ENCODE measurements at places on chromosomes 7 and 10.
A peak's percentile ranks its signal among the peaks of the same experiment; 100 is the strongest.

DNA sequence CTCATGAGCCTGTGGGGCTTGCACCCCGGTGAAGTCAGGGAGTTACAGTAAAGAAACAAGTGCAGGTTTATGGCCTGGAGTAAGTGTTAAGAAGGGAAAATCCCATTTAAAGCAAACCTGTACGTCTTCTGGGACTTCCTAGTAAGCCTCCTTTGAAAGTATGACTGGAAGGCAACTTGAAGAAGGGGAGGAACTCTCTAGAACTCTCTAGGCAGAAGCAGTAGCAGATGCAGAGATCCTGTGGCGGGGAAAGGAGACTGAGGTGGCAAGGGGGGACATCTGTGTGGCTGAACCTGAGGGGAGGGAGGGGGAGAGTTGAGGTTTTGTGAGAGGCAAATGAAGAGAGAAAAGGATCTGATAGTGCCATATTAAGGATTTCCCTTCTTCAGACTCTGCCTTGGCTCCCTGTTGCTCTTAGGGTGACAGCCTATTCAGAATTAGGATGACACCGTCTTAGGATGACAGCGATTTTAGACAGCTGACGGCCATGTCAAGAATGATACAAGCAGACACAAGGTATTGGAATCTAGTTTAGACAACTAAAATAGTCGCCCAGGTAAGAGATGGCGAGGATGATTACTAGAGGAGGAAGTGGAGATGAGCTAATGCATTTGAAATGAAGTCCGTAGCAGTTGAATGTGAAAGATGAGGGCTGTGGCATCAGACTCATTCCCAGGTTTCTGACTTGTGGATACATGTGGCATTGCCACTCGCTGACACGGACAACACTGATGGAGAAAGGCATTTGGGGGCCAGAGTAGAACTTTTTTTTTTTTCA is 29.0 kb downstream of the CUL1 start:
- no peak for DNase-seq

DNA sequence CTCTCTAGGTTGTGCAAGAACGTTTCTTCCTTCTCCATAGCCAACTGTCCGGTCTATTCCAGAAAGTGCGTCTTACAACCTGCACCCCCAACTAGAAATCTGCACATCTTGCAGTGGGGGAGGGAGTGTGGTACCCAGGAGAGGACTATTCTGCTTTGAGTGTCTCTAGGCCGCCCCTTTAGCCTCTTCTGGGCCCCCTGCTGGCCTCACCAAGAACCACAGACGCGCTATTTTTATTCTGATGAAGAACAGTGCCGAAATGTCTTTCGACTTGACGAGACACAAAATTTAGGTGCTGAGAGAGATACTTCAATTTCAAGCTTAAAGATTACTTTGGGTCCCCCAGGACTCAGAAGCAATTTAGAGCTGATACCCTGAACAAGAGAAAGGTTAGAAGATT is 1.0 kb downstream of the CNPY1 start:
- no peak for DNase-seq

- DNase-seq, result no peak
Measured at GRCh38 chr7:81810476-81811155, 40.8 kb upstream of the HGF start.

DNA sequence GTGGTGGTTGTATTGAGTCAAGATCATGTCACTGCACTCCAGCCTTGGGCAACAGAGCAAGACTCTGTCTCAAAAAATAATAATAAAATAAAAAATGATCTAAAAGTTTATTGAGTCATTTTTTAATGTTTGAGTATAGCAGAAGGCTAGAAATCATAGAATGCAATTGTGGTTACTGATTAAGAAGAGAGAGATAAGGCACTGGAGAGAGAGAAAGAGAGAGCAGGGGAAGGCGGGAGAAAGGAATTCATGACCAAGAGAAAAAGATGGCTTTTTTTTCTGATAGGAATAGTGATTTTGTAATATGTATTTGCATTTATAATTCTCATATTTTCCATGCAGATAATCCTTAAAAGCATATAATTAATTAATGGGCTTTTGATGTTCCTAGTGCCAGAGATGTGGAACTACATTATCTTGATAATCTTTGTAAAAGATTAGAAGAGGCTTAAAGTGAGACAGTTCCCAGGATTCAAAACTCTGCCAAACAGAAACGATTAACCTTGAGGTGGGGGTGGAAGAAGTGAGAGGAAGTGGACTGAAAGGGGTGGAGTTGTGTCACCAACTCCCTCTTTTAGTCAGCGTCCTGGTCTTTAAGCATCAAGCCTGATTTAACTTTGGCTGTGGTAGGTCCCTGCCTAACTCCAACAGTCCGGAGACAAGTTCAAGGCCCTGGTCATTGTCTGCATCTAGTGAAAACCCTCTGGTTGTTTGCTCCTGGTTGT is 76.2 kb downstream of the CHN2 start:
- no peak for DNase-seq

DNA sequence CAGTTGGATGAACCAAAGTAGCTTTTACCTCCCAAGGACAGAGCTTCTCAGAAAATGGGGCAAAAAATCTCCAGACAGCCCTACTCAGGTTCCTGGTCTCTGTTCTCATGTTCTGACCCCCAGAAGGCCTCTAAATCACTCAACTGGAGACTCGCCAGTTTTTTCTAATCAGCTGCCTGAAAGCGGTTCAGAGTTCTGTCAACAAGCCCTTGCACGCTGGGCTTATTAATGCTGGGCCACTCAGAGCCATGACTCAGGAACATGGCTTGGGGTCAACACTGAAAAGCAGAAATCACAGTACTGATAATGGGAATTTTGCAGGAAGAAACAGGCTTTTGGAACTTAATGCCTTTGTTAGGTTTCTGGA is 15.3 kb downstream of the ECHDC3 start:
- DNase-seq, result no peak

DNA sequence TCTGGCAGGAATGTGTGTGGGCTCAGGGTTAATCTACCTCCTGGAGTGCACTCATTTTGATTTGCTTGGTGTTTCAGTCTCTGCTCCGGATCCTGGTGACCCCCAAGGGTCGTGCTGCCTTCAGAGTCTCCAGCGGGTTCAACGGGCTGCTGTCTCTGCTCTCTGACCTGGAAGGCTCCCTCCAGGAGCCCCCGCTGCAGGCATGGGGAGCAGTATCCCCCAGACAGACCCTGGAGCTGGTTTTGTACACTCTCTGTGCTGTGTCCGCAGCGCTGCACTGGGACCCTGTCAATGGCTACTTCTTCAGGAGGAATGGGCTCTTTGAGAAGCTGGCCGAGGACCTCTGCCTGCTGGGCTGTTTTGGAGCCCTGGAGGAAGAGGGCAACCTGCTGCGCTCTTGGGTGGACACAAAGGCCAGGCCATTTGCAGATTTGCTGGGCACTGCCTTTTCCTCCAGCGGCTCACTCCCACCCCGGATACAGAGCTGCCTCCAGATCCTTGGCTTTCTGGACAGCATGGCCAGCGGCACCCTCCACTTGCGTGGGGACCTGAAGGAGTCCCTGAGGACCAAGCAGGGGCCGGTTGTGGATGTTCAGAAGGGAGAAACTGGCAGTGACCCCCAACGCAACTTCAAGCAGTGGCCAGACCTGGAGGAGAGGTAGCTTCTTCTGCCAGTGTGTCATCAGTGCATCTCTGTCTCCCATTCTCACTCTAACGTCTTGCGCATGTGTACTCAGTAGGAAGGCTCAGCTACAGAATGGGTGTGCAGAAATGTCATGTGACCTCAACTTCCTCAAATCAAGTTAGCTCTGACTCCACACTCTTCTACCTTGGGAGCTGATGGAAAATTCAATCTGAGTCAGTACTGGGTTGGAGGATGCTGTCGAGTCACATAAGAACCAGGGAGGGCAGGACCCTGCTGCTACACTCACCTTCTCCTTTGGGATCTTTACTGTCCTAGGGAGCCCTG is 58.5 kb downstream of the WDFY4 start:
- no peak for DNase-seq

DNA sequence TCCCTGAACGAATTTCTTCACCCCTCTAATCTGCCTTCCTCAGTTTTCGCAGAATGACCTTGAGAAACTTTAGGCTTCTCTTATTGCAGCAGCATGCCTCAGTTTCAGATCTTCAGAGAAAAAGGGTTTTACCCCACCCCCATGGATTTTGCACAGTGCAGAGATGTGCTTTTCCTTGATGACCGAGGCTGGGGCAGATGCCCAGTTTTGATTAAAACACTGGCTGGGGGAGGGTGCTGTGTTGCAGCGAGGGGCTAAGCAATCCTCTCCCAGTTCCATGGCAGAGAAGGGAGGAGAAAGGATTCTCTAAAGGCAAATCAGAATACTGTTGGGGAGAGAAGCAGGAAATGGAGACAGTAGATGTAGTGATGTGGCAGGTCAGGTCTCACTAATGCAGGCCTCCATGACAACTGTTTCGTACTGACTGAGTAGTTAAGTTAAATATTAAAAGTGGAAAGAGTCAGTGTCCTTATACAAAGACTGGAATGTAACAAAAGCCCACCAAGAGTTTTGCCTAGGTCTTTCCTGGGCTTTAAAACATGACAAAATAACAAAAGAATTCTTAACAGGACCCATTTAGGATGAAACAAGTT is 50.8 kb upstream of the PDZD8 start:
- no peak for DNase-seq

DNA sequence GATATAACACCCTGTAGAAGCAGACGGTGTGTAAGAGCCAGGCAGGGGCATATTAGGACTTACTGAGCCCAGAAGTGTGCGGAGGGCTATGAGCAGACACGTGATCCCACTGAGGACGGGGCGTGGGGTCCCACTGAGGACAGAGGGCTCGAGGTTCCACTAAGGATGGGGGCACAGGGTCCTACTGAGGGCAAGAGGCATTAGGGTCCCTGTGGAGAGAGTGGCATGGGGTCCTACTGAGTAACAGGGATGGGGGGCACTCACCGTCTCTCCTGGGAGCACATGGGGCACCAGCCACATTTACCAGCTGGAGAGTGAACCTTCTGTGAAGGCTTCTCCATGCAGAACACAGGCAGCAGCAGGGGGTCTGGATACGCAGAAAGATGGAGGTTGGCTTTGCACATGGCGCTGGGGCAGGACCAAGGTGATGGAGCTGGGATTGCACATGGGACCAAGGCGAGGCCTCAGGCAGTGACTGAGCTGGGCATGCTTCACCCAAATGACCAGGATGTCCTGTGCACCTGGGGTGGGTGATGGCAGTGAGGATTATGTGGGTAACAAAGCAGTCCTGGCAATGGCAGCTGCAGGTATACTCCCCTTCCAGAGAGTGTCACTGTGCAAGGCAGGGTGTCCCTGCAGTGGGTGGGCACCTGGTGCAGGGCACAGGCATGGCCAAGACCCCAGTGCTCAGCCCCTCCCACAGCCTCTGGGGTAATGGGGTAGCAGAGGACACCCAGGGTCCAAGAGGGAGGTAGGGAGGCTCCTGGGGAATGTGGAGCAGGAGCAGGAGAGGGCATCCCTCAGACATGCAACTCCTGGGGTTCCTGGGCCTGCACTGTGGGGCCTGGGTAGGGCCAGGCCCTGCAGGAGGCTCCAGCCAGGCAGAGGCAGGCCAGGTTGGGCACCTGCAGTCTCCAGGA is 278.1 kb downstream of the TCERG1L start:
- DNase-seq, result no peak

GRCh38 chr7:84060000-84060399 is 134.6 kb downstream of the SEMA3A start:
- no peak for DNase-seq

- no peak for DNase-seq
Measured at GRCh38 chr7:127946847-127947246, 84.4 kb downstream of the LRRC4 start.

GRCh38 chr10:52050429-52051047 is 263.5 kb upstream of the DKK1 start:
- DNase-seq, result no peak

- DNase-seq, result no peak
Measured at GRCh38 chr10:122441961-122442360, 12.5 kb upstream of the ARMS2 start.

DNA sequence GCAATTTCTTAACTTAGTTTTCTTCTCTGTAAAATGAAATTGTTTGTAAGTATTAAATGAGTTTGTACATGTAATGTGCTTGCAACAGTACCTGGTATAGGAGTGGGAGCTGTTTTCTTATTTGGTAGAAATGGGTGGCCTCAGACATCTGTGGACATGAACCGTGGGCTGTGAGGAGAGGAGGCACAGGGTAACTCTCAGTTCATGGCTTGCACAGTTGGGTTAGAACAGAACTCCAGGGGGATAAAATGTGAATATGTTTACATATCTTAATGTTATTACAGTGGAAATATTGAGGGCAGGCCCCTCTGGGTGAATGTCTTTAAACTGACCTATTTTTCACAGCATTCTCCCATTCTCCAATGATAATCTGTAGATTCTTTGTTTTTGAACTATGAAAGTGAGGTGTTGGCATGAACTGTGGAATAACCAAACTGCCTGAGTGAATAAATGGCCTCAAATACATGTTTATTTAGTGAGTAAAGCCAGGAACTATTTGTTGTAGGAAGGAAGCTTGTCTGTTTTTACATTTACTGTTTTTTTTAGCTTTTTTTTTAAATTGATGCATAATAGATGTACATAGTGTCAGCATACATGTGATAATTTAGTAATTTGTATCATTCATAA is 2.6 kb downstream of the ABCA13 start:
- DNase-seq, result no peak

- peak; percentile 3 for DNase-seq
Measured at GRCh38 chr10:80966326-80966986, 428.8 kb downstream of the SH2D4B start.

DNA sequence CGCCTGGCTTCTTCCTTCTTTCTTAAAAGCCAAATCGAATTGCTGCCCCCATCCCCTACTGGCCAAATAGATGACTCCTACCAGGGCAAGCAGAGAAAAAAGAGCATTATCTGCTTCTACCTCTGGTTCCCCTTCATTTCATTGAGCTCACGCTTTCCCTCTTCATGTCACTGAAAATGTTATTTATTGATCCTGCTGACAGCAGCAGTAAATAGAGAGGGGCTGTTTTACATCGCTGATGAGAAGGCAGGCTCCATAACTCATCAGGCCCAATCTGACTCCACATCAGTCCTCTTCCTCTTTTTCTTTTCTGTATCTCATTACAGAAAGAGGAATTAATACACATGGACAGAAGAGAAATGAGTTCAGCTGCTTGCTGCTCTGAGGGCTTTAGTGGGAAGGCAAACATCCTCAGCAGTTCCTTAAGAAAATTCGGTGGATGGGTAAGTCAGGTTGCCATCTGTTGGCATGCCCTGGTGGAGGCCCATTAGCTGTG is 904.1 kb downstream of the KCNMA1 start:
- no peak for DNase-seq

GRCh38 chr7:157432957-157433576 is 96.3 kb downstream of the DNAJB6 start:
- peak; percentile 42 for DNase-seq

- peak; percentile 22 for DNase-seq
Measured at GRCh38 chr10:22252801-22253579, 35.2 kb upstream of the EBLN1 start.

DNA sequence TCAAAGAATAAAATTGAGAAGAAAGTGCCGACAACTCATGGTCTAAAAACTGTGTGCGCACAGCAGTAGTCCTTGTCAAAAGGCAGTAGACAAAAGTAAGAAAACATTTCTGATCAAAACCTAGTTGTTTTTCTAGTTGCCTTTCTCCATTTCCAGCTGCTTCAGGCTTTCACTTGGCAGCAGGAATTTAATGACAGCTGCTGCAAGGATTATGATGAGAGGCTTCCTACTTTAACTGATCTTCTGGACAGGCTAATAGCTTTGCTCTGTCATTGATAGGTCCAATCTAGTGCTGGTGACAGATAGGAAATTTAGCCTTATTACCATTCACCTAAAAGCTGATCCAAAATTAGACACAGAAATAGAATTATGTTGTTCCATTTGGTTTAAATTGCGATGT is 110.7 kb upstream of the SEMA3C start:
- DNase-seq, result no peak
